ENCODE measurements at places on chromosomes 12 and 14.

DNA sequence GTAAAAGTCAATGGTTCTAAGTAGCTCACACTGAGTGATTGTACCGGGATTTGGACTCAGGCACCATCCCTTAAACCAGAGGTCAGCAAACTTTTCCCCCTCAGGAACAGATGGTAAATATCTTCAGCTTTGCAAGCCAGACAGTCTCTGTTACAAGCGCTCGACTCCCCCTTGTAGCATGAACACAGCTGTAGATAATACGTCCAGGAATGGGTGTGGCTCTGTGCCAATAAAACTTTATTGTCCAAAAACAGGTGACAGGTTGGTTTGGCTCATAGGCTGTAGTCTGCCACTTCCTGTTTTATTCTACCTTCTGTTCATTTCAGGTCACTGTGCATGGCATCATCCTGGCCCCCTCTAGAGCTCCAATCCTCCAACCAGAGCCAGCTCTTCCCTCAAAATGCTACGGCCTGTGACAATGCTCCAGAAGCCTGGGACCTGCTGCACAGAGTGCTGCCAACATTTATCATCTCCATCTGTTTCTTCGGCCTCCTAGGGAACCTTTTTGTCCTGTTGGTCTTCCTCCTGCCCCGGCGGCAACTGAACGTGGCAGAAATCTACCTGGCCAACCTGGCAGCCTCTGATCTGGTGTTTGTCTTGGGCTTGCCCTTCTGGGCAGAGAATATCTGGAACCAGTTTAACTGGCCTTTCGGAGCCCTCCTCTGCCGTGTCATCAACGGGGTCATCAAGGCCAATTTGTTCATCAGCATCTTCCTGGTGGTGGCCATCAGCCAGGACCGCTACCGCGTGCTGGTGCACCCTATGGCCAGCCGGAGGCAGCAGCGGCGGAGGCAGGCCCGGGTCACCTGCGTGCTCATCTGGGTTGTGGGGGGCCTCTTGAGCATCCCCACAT is 7.6 kb downstream of the BDKRB1 start:
- no peak overlapping the region for H3K4me3 ChIP-seq
- no peak for DNase-seq
- H3K27ac ChIP-seq = no peak overlapping the region
- H3K27me3 ChIP-seq = no peaks in the 10 kb centered on the region

DNA sequence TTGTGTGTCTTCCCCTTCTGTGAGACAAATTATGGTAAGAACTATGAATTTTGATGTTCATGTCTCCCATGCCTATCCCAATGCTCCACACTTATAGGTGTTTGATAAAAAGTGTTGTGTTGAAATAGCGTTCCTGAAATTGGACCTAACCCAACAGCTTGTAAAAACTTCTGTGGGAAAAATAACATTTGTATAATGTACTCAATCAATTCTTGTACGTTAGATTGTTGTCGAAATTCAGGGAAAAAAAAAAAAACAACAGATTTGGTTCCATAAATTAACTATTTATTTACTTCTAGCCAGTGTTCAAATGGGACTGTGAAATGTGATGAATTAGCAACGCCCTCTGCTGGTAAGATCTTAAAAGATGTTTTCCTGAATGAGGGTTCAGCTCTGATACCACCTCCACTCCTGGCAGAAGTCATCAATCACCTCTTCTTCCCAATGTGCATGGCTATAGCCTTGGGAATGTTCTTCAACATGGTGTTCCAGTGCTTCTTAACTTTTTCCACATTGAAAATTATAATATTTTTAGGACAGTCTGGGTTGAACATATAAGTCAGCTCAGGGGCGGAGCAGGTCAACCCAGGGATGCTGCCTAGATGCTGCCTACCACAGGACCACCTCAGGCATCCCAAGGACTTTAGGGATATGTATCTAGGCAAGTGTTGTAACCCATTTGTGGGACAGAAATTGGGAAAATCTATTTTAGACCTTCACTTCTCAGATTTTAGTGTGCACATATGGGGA is 170.6 kb downstream of the OTOGL start:
- H3K36me3 ChIP-seq = no peaks in the 10 kb centered on the region
- DNase-seq = no peak
- no peak overlapping the region for H3K4me3 ChIP-seq
- H3K4me1 ChIP-seq = no peaks in the 10 kb centered on the region
- H3K27ac ChIP-seq = no peak overlapping the region

- no peak overlapping the region for H3K27ac ChIP-seq
- no peaks in the 10 kb centered on the region for H3K4me1 ChIP-seq
- no peaks in the 10 kb centered on the region for H3K27me3 ChIP-seq
- H3K4me3 ChIP-seq = no peak overlapping the region
- no peaks in the 10 kb centered on the region for H3K36me3 ChIP-seq
- no peak for DNase-seq
Measured at GRCh38 chr14:29486132-29486531, 441.5 kb downstream of the PRKD1 start.

DNA sequence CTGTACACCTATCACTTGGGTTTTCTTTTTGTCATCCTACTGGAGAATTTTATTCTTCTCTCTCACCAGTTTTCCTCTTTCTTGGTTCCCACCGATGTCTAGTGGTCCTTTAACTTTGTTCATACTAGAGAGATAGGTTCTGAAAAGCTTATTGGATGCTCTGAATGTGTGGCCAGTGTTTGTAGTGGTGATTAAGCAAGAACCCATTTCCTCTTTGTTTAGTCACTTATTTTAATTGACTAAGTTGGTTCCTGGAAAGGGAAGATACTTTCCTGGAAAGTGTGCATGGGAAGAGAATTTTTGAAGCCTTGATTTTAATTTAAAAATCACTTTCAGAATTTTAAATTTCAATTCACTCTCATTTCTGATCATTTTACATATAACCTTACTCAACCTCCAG is 127.2 kb downstream of the OTOGL start:
- H3K4me1 ChIP-seq = no peaks in the 10 kb centered on the region
- no peak for DNase-seq
- H3K4me3 ChIP-seq = no peak overlapping the region
- no peak overlapping the region for H3K27ac ChIP-seq
- H3K27me3 ChIP-seq = no peaks in the 10 kb centered on the region

- no peaks in the 10 kb centered on the region for H3K36me3 ChIP-seq
- H3K27ac ChIP-seq = no peak within 1 kb of the TSS
- no peak within 1 kb of the TSS for H3K4me3 ChIP-seq
- no peaks in the 10 kb centered on the region for H3K4me1 ChIP-seq
- peaks cover 40% of the 10 kb centered on the region for H3K27me3 ChIP-seq
Measured at GRCh38 chr14:94769391-94770250, at the start of gene GSC. GSC (minus strand) TSS chr14:94770113; CDS start chr14:94770015, 98 bp downstream.

DNA sequence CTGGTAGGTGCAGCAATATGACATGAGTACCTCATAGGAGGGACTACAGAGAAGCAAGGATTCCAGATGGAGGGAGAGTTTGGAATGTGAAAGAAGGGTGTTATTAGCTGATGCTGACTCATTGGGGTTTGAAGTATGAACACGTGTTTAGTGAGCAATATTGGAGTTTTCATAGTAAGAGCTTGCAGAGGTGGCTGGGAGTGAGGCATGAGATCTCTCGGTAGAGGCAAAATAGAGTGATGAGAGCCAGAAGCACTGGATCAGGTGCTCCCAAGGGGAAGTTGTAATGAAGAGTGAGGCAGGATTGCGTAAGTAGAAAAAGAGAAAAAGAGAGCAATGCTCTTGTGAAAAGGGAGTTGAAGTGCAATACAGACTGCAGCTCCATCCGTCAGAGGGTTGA is 42.1 kb downstream of the MGST1 start:
- H3K36me3 ChIP-seq = no peaks in the 10 kb centered on the region
- H3K4me1 ChIP-seq = no peaks in the 10 kb centered on the region
- H3K27me3 ChIP-seq = no peaks in the 10 kb centered on the region
- no peak overlapping the region for H3K27ac ChIP-seq

GRCh38 chr14:24289649-24290280 is 9.8 kb downstream of the DHRS1 start:
- no peak overlapping the region for H3K4me3 ChIP-seq
- H3K36me3 ChIP-seq = peaks cover 29% of the 10 kb centered on the region
- no peaks in the 10 kb centered on the region for H3K4me1 ChIP-seq

- no peaks in the 10 kb centered on the region for H3K4me1 ChIP-seq
- no peak overlapping the region for H3K4me3 ChIP-seq
- peaks cover 7% of the 10 kb centered on the region for H3K36me3 ChIP-seq
- no peak for DNase-seq
- no peaks in the 10 kb centered on the region for H3K27me3 ChIP-seq
Measured at GRCh38 chr14:102341566-102341965, 21.1 kb downstream of the CINP start.

All from CD8-positive, alpha-beta memory T cell (primary cell).